ENCODE measurements at places on chromosomes 7 and 10.

- DNase-seq: no peak
Observed at GRCh38 chr10:14276210-14276609, 54.5 kb downstream of the FRMD4A start.

DNA sequence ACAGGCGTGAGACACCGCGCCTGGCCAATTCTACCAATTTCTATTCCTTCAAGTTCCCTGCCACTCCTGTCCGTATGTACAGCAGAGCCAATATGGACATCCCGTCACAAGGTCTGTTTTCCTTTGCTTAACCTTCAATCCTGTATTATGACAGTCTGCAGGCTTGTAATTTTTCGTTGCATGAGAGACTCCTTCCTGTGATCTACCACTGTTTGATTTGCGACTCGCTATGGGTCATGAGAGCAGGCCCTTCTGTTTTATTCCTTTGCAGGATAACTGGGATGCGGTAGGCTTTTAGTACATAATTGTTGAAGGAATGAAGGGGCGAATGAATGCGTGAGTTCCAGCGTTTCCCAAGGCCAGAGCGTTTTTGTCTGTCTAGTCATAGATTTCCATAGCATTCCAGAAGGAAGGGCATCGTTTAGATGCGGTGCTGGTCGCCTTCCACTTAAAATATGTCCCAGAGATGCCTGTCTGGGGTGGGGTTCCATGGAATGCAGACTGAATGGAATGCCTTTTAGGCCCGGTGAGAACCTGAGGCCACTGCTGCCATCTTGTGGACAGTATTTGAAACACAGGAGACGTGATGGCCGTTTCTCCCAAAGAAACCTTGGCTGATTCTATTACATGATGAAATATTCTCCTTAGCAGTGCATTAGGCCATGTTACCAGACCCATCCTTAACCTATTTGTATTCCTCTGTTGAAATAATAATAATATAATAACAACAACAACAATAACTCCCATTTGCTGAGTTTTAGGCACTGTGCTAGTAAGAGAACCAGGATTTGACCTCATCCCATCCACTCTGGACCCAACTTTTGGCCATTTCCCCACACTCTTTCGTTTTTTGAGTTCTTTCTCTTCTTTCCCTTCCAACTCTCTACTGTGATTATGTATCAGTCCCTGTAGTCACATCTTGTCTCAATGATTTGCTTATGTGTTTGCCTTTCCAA is 193.2 kb downstream of the MYOF start:
- DNase-seq: peak; percentile 75

DNA sequence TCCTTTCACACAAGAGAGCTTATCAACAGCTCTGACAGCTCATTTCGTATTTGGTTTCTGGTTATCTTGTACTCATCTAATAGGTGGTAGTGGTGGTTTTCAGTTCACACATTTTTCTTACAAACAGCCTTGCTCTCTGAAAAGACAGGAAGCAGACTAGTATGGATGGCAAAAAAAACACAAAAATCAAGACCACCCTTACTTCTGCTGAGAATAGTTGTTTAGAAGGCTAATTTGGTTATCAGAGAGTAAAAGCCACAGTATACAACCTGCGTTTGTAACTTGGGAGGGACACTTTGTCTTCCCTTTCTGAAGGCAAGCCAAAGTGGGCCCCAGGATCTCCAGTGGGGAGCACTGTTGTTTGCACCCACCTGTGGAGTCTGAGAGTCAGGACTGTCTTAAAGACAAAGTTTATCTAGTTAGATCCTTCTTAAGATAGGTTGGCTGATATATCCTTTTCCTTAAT is 68.0 kb downstream of the PIP4K2A start:
- no peak for DNase-seq

DNA sequence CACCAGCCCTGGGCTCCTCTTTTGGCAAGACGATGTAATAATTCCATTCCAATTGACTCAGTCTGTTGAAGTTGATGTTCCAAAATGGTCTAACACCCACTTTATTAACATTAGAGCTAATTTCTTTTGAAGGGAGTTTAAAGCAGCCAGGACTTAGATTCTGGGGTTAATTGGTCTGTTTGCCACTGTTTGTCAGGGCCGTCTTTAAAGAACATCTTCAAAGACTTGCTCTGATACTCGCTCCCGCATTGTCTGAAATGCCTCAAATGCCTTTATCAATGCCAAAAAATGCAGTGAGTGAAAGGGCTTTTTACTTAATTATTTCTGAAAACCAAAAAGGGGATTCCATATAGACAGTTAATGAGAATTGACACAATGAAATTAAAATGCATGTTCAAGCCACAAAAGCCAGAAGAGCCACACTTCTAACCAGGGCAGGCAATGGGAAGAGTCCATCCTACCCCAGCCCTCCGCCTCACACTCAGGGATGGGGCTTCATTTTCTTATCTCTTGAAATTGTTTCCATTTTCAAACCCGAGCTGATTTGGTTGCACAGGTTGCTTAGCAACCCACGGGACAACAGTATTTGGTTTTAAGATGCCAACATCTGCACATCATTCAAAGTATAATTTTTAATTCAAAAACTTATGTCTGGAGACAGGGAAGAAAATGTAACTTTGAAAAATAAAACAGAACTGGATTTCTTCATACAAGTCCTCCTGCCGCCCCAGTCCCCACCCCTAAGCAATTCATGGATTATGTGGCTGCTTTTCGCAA is 163.0 kb downstream of the FGFR2 start:
- DNase-seq: no peak

- DNase-seq: no peak
Observed at GRCh38 chr10:133105686-133106390, 18.1 kb downstream of the ADGRA1 start.

GRCh38 chr10:124077208-124077993 is 16.0 kb downstream of the CHST15 start:
- no peak for DNase-seq

All from coronary artery (tissue), 2 donors.